ENCODE measurements at places on chromosomes 11 and 22.

DNA sequence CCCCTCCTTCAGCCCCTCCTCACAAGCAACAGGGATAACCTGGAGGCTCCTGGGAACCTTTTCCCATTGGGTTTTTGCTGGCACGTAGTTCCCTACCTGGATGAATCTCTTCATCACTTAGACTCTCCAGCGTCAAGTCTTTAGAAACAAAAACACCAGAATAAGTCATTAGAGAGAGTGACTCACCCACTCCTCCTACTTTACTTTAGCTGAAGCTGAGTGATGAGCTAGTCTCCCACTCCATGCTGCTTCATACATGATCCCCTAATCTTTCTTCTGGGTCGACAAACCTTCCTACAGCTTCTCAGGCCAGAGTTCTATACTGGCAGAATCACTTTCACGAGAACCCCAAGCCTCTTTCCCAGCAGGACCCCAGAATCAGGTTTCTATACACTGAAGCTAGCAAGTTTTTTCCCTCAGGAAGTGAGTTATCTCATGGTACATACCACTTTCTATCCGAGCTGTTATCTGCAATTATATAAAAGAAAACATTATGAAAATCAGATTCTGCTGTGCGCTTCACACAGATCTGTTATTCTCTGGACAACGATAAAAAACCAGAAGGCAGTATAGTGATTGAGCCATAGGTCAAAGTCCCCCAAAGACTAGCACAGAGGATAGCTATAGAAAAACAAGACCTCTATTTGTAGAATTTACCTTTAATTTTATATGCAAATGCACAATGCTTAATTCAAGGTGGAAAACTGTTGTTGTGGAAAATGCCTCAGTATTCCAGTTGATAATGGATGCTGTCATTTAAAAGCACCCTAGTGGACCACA is 18.7 kb downstream of the DRICH1 start:
- peak; percentile 27 for DNase-seq

DNA sequence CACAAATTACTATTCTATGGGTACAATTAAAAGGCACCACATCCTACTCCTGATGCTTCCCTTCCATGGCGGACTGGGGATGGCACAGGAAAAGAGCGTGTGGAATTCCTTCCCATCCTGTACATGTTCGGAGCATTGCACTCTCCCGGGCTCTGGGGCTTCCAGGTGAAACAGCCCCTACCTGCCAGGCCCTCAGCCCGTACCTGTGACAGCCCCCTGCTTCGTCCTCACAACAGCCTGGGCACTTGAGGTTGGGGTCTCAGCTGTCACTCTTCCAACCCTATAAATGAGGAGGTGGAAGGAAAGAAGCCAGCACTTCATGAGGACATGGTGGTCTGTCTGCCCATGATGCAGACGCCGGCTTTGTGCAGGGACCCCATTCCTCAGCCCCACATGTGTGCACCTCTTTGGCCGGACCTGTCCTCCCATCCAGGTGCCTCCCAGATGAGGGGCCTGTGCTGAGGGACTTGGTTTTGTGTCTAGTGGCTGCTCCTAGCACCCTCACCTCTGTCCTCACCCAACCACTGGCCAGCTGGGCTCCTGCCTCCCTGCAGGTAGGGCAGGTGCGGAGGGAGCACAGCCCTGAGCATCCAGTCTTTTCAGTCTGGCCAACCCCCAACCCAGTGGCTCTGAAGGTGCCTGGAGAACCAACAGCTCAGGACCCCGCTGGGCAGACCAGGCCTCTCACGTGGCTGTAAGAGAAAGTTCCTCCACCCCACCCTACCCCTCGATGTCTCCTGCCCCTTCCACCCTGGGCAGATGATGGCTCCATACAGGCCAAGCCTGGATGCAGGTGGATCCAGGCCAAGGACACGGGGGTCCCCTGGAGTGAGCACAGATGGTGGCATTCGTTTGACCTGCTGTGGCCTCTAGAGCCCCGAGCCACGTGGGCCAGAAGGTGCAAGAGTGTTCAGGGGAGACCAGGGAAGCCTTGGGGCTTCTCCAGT is 23.4 kb upstream of the WNT7B start:
- no peak for DNase-seq

DNA sequence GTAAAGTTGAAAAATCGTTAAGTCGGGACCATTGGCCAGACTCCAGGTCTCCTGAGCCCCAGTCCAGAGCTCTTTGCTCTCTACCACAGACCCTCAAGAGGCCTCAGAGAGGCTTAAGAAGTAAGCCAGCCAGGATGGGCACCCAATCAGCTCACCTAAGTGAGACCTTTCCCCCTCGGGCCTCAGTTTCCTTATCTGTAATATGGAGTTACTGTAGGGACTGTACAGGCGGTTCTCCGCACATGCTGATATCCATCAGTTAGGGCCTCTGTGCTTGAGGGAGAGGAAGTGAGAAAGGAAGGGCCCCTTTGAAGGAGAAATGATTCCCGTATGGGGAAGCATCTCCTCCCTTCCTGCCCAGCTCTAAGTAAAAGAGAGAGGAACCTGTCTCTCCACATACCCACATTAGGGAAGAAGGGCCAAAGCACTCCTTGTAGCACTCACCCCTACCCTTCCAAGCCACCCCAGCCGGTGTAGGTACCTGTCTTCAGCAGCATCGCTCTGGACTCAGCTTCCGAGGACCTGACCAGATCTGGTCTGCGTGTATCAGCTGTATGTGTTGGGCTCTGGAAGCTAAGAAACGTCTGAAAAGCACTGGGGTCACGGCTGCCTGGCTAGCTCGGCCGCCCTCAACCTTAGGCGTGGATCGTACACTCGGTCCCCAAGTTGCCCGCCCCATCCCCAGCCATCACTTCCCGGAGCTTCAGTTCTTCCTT is 653 bp downstream of the NAGA start:
- DNase-seq: no peak

- peak; percentile 80 for DNase-seq
These were observed 605 bp upstream of the COPB1 start for GRCh38 chr11:14500181-14500651.

GRCh38 chr11:126340960-126341606 is 14.4 kb upstream of the ST3GAL4 start:
- DNase-seq: no peak

- DNase-seq: no peak
These were observed 26.0 kb upstream of the PDGFB start for GRCh38 chr22:39270792-39271191.

GRCh38 chr22:36769541-36770512 is 6.1 kb downstream of the IFT27 start:
- no peak for DNase-seq

DNA sequence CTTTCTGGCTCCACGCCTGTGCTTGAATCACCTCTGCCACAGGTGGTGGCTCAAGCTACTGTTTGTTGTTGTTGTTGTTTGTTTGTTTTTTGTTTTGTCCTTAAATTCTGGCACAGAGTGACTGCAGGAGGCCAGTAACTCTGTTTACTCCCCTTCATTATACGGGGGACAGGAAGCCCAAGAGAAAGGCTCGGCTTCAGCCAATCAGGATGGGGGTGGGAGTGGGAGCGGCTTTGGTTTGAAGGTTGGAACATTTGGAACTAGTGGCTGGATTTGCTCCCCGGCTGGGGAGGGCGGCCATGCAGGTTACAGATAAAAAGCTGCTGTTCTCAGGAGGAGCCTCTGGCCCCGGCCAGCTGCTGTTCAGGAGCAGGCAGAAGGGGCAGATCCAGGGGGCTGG is 19.7 kb upstream of the CABP2 start:
- DNase-seq: no peak

- DNase-seq: peak; percentile 22
These were observed 77.2 kb upstream of the UBASH3B start for GRCh38 chr11:122578171-122578825.

DNA sequence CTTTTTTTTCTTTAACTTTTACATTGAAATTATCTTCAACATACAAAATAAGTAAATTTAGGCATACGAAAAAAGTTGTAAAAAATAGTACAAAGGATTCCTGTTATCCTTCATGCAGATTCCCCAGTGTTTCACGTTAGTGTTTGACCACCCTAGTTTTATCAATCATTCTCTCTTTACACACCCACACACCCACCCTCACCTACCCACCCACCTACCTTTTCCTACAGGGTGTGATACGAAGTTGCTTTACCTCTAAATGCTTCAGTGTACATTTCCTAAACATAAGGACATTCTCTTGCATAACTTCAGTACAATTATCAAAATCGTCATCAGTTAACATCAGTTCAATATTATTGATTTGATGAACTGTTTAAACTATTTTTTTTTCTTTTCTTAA is 37.0 kb downstream of the HIPK3 start:
- DNase-seq: no peak

GRCh38 chr22:17250380-17251082 is 31.3 kb upstream of the ADA2 start:
- no peak for DNase-seq

DNA sequence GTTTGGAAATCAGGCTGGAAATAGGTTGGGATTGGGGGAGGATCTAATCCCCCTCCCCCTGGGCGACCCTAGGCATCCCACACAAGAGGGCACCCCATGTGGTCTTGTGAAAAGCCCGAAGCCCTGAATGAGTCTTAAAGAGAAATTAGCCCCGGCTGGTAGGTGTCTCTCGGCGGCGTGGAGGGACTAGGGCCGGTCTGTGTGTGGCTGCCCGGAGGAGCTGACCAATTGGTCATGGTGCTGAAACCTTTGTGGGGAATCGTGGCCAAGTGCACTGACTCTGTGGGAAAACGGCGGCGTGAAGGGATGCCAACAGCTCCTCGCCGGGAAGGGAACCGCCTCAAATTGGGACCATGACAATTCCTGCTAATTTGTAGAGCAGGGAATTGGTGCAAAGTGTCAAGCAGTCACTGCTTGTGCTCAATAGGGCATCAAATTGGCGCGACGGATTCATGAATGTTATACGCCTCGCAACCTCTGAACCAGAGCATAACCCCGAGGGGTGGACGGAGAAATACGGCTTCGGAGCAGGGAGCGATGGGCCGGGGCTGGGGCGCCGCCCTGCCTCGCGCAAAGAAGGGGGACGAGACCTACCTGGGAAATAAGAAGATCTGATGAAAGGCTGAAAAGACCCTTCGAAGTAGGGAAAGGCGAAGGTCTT is 1.5 kb downstream of the DBX1 start:
- DNase-seq: peak; percentile 73

- no peak for DNase-seq
These were observed 1003.7 kb downstream of the BRD1 start for GRCh38 chr22:48823941-48824340.

- DNase-seq: peak; percentile 51
These were observed 49.8 kb upstream of the BLID start for GRCh38 chr11:122165607-122166371.

GRCh38 chr22:47445716-47446290 is 683.4 kb downstream of the TBC1D22A start:
- no peak for DNase-seq

GRCh38 chr11:120707098-120707497 is 195.6 kb downstream of the GRIK4 start:
- peak; percentile 22 for DNase-seq

GRCh38 chr22:40036591-40037225 is 42.0 kb downstream of the FAM83F start:
- DNase-seq: peak; percentile 88

DNA sequence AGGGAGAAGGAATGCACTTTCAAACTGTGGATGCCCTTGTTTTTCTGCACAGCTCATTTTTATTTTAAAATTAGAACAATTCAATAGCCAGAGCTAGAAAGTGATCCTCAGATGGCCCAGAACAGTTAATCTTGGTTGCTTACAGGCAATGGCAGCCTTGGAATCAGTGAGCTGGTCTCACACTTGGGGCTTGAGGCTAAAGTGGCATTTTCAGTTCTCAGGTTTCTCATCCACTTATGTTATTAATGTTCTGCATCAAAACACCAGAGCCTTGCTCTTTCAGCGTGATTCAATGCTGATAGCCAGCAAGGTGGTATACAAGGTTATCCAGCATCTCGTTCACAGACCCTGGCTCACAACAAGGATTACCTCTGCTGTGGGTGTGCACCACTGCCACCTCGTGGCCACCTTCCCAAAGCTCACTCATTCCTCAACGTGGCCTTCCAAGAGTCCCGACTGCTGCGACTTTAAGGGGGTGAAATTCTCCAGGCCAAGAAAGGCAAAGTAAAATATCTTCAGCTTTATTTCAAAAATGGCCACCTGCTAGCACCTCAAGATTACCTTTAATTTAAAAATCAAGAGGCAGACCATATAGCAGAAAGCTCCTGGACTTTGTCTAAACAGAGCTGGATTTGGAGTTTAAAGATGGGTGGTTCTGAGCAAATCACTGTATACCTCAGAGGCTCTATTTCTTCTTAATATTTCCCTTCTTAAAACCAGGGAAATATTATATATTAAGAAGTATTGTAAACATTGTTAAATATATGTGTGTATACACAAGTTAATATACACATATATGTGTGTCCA is 34.2 kb upstream of the FSHB start:
- DNase-seq: peak; percentile 66

DNA sequence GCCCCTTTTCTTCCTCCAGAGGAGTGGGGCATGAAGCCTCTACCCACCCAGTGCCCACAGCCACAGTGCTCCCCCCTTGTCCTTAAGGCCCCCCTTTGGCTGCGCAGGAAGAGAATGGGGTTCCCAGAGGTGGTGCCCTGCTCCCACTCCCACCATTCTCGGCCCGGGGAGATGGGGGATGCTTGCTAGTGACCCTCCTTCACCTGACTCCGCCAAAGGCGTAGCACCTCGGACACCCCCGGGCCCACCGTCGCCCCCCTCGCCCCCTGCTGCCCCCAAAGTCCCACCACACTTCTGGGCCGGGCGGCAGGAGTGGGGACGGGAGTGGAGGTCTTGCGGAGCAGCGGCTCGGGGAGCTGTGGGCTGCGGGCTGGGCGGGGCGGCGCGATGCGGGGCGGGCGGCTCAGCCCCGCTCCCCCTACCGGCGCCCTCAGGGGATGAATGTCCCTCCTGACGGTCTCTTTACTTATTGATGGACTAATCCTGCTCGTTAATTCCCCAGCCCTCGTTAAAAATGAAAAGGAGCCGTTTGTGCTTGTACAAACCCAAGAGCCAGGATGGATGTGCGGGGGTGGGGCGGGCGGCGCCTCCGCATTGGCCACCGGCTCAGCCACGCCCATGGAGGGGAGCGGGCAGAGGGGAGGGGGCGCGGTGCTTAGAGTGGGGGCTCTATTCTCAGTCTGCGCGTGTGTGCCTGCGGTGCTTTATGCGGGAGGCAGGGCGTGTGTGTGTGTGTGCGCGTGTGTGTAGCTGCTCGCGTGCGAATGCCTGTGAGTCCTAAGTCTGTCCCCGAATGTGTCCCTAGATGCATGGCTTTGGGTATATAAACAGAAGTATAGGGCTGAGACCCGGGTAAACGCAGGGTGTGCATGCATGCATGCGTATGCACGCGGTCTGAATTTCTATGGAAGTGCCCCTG is 25.6 kb downstream of the SYT7 start:
- no peak for DNase-seq

GRCh38 chr11:59551659-59552521 is 40.6 kb downstream of the OR4D9 start:
- DNase-seq: peak; percentile 94

GRCh38 chr22:35437049-35437448 is 37.1 kb downstream of the MCM5 start:
- DNase-seq: no peak

DNA sequence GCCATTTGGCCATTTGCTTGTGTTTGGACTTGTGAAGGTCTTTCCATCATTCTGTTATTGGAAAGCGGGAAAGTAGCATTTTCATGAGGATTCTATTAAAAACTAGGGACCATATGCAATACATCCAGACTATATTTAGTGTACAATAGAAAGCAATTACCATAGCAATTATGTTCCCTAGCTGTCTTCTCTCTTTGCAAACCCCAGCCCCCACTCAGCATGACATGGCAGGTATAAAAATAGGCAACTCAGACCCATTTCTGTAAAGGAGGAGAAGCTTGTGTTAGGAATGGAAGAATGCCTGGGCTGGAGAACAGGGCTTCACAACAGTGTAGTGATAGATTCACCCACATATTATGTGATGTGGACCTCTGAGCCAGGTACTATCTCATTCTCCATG is 12.4 kb downstream of the OR51B6 start:
- DNase-seq: no peak

- peak; percentile 7 for DNase-seq
These were observed 168.8 kb upstream of the CADM1 start for GRCh38 chr11:115672999-115673411.
